ENCODE measurements at places on chromosomes 4 and X.

GRCh38 chrX:132728296-132728695, 230.1 kb downstream of the HS6ST2 start:
- DNase-seq: no peak

GRCh38 chr4:144579411-144580030, 66.4 kb upstream of the HHIP start:
- DNase-seq: no peak

DNA sequence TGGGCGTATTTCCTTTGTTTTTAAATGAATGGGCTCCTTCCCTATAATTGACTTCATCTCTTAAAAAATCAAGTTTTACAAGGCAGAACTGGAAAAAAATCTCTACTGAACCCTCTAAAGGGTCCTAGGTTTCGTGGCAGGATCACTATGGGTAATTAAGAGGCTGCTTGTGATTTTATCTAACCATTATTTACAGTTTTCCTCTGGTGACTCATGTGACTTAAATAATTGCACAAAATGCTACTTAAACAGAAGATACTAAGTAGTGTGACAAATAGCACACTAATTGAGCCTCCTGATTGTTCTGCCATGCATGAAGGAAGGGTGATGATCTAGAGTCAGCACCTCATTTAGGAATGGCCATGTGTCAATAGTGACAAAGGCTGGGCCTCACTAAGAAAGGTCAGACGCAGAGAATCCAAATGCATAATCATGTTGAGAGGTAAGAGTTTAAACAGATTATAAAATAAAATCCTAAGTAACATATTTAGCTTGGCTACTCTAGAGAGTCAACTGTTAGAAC, 35.5 kb downstream of the OFD1 start:
- no peak for DNase-seq

DNA sequence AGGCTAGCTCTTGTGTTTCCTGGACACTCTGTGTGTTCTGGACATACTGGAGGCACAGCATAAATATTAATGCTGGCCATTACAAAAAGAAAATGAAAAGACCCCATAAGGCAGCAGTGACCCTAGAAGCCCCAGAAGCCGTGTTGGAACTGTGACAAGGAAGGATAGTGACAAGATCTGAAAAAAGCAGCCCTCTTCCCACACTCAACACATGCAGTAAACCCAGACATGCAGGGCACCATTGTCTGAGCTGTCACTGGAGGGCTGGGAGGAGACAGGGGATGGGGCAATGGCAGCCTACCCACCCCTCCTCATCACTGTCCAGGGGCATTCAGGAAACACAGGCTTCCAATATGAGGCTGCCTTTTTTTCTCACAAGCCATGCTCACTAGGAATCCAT, 6.5 kb downstream of the TRIM2 start:
- no peak for DNase-seq

DNA sequence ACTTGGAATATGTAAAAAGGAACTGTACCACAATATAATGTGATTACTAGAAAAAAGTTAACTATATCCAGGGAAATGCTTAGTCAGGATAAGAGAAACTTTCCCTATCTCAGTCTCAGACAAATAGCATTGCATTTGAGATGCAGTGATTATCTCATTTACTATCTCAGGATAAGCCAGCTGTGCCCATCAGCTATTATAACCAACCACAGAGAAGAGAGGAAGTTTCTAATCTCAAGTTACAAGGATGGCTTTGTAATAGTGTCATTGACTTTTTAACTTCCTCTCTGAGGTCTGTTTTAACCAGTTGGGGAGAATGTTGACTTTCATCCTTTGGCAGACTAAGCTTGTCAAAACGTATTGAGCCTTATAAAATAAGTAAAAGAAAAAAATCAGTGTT, 56.5 kb downstream of the SNX25 start:
- DNase-seq: no peak

- DNase-seq: no peak
These were observed 42.9 kb downstream of the F8 start for GRCh38 chrX:154979629-154980028.

DNA sequence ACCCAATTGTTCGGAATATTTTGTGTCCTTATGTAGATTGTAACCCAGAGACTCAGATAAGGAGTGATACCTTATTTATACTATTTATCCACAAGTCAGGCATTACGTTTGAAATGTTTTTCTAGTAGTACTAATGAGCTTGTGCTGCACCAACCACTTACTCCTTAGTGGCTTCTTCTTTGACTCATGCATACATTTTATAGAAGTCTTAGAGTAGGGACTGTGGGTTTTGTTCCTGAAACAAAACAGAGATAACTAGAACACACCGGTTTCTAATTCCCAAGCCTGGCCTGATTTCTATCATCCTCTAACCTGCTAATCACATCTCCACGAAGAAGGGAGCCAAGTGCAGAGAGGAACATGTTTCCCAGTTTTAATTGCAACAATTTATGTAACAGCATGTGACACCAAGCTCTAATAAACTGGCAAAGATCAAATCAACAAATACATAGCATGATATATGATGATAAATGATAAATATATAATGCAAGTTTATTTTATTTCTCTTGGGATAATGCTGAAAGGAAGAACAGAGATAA, 32.3 kb downstream of the MGARP start:
- no peak for DNase-seq
